Omental fat pad (tissue), 4 donors: ENCODE measurements at places on chromosomes 6 and 20.

DNA sequence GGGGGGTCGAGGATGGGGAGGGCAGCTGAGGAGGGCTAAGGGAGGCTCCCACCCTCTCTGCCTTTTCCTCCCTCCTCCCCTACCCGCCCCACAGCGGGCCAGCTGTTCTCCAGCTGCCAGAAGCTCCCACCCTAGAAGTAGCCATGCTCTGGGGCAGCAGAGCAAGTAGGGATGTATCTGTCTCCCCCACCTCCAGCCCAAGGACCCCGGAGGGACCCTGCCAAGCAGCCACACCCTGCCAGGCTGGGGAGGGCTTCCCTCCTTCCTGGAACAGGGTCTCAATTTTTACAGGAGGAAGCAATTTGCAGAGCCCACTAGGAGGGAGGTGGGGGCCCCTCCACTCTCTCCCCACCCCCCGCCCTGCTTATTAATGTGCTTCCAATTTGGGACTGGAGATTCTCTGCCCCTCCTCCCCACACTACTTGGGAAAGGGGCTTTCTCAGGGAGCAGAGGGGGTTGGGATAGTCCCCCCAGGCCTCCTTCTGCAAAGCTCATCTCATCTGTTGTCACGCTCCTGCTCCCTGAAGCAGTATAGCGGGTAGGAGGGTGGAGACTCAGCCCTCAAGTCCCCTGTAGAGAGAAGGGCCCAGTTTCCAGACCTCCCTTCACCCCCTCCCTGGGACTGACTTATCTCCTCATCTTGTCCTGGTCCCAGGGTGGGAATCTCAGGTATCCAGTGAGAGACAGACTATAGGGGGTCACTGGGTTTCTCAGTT, 4.5 kb downstream of the TEAD3 start:
- no peak for DNase-seq

- no peak for DNase-seq
Measured at GRCh38 chr6:40620574-40621240, 33.5 kb upstream of the LRFN2 start.

GRCh38 chr20:61254881-61255626, 3.0 kb downstream of the CDH4 start:
- DNase-seq, result no peak

DNA sequence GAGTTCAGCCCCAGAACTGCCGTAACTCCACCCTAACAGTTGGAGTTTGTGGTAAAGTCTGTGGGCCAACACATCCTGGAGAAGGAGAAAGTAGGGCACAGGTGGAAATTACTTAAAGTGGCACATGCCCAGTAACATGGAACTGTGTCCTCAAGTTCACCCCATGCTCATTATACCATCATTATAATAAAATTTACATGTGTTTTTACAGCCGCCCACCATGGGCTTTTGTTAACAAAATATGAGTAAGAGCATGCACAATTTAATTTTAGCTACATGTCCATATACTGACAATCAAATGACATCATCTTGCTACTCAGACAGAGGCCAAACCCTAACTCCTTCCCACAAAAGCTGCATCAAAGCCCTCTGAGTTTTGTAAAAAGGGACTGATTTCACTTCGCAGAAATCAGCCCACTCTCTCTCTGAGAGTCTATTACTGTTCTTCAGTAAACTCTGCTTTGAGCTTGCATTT, 17.3 kb upstream of the ELOVL4 start:
- no peak for DNase-seq

DNA sequence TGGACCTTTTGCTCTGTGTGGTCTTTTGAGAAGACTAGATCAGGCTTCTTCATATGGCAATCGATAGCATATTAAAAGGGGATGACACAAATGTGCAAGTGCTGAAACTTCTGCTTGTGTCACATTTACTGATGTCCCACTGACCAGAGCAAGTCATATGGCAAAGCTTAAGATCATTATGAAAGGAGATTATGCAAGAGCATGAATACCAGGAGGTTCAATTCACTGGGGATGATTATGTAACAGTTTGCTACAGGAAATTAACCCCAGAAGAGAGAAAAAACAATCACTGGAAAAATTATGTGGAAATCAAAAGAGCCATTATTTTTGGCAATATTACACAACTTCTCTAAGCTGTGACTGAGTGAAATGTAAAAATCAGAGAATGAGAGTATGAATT, 13.7 kb upstream of the PRDM13 start:
- DNase-seq, result no peak

- DNase-seq, result no peak
Measured at GRCh38 chr6:22471746-22472145, 97.6 kb upstream of the HDGFL1 start.

GRCh38 chr20:36676701-36677421, 30.9 kb upstream of the SLA2 start:
- DNase-seq, result no peak

DNA sequence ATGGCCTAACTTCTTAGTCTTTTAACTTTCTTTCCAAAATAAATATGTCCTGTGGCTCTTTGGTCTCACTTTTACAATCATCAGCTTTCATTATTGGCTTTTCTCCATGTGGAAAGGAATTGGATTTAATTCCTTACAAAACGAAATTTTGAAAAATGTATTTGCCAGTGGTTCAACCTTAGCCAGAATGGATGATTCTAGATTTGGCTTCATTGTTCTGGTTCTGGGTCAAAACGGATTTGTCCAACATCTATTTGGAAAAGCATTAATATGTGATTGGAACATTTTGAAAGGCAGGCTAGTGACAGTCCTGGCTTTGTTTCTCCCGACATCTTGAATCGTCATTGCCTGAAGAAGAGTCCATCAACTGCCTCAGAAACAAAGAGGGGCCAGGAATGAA, 59.2 kb downstream of the TENT5A start:
- no peak for DNase-seq

DNA sequence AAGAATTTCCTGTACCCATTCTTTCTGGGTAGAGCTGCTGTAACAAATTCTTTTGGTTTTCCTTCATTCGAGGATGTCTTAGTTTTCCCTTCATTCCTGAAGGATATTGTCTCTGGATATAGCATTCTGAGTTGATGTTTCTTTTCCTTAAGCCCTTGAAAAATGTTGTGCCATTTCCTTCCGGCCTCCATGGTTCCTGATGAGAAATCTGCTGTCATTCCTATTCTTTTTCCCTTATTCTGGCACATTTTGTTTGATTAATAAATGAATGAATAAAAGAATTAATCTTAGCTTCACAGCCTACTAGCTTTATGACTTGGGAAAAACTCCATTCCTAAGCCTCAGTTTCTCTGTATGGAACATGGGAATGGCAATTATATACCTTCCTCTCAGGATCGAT, 173.1 kb downstream of the EYA2 start:
- no peak for DNase-seq

GRCh38 chr20:50520222-50520880, 10.2 kb downstream of the PTPN1 start:
- DNase-seq, result no peak

- DNase-seq, result no peak
Measured at GRCh38 chr6:107727096-107727757, 96.9 kb downstream of the SCML4 start.

- no peak for DNase-seq
Measured at GRCh38 chr6:7401075-7401474, 11.5 kb downstream of the RIOK1 start.

- DNase-seq, result no peak
Measured at GRCh38 chr6:137097526-137097925, 52.8 kb upstream of the IL20RA start.

GRCh38 chr6:31888276-31889258, 8.9 kb downstream of the EHMT2 start:
- no peak for DNase-seq

- DNase-seq, result no peak
Measured at GRCh38 chr20:843912-844311, 10.4 kb downstream of the FAM110A start.

- DNase-seq, result no peak
Measured at GRCh38 chr6:41470029-41470330, 76.2 kb upstream of the FOXP4 start.

DNA sequence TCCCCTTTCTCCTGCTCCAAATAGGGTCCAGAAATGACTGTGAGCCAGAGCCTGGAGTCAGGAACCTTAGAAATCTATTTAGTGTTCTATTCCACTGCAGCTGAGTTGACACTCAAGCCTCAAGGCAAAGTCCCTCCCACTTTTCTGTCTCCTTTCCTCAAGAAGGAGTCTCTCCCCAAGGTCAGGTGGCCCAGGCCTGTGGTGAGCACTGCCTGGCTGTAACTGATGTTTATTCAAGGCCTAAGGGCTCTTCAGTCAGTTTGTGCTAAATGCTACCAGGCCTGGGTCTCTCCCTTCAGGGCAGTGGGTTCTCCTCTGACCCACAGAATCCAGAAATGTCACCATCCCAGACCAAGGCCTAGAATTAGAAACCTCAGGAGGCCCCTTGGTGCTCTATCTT, 1042.9 kb upstream of the EPHA7 start:
- DNase-seq, result no peak

GRCh38 chr20:29301624-29302259, 1955.7 kb upstream of the DEFB115 start:
- no peak for DNase-seq

GRCh38 chr6:89433252-89434149, 549 bp downstream of the ANKRD6 start:
- no peak for DNase-seq

DNA sequence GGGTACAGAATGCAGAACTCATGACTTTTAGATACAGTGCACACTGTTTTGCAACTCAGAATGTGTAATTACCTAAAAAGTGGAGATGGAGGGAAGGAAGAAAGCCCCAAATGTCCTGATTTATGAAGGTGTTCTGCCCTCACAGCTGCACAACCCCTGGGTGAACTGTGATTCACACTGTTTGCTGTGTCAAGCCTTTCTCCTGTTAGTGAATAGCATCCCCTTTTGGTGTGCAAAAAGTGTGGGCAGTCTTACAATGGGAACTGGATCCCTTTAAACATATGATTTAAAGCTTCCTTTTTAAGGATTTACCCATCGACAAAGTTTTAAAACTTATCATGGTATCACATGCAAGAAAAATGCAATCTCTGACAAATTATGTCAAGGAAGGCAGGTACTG, 633.4 kb upstream of the EPHA7 start:
- DNase-seq, result no peak

DNA sequence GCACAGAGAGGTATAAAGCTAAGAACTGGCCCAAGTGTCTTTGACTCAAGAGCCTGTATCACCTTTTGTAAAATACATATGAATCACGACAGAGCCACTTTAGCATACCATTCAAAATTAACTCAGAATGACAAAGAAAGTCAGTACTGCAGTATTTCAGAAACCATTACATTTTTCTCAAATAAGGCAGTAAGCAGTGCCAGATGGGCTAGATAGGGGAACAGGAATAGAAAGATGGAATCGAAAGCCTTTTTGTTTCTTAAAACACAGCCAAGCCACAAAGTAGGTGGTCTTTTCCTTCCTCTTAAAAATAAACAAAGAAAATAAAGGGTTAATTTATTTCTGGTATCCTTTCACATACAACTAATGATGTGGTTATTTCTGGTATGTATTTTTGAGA, 10.3 kb downstream of the CLDN20 start:
- DNase-seq, result no peak

- no peak for DNase-seq
Measured at GRCh38 chr6:28257042-28257441, 2.1 kb upstream of the NKAPL start.

DNA sequence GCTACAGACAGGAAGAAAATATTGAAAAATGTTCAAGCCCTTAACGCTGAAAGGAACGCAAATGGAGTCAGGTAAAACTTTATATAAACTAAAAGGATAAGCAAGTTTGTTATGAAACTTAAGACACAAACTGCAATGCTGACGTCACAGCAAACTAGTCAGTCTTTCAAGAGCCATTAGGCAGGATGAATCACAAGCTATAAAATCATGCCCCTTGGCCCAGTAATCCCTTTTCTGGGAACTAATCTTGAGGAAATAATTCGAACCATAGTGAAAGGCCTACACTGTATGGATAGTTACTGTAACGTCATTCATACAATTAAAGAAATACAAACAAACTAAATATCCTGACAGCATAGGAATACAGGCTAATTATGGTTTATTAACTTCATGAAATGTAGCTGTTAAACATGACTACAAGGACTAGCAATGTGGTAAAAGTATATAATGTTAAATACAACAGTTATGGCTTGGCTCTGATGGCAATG, 42.7 kb upstream of the HINT3 start:
- no peak for DNase-seq

DNA sequence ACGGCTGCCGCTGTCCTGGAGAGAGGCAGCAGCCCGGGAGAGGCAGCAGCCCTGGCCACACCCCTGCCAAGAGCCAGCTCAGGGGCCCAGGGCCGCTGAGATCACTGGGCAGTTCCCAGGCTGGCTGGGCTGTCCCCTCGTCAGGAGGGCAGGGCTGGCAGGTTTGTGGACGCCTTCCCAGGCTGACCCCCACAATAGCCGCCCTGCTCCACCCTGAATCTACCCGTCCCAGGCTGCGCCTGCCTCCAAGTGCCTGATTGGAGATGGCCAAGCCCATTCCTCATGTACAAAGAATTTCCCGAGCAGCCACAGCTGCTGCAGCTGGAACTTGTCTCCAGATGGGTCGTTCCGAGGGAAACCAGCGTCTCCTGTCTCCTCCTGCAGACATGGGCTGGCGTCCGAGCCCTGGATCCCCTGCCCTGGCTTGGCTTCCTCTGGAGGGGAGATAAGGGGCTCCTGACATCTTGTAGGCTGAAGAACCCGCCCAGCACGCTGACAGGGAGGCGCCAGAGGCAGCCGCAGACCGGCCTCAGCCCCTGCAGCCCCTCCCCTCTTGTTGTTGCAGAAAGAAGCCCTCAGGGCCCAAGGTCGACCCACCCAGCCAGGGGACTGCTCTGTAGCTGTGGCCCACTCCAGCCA, 9.4 kb upstream of the GATA5 start:
- no peak for DNase-seq

GRCh38 chr6:108966855-108967755, 118.9 kb downstream of the ARMC2 start:
- DNase-seq, result no peak

DNA sequence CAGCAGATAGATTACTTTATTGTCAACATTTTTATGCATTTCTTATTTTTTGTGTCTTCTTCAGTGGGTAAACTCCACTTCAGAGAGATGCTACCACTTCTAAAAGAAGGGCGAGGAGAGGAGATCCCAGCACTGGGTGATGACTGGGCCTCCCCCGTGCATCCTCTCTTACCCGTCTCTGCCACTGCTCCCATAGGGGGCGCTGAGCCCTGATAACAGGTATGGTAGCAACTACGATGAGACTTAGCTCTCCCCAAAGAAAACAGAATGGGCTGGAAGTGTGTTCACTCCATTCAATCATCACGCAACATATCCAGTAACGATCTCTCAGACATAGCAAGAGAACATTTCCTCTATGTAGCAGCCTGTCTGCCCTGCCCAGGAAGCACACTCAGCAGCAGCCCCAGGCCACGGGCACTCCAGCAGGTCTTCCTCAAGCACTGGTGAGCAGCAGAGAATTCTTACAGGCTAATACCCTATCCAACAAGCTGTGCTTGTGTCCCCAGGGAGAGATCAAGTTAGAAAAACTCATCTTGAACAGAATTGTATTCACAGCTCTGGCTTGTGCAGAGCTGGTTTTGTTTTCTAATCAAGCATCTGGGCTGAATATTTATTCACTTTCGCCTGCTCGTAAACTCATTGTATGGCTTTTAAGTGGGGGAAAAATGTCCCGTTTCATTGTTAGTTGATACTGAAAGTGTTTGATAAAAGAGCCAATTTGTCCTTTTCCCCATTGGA, 533.1 kb upstream of the CDH4 start:
- no peak for DNase-seq

GRCh38 chr6:25026723-25027122, 91.0 kb upstream of the RIPOR2 start:
- DNase-seq, result no peak

GRCh38 chr20:47785311-47785853, at the start of gene SULF2:
Gene SULF2, minus strand, starts transcription at chr20:47785481. Its CDS starts 28,118 bp downstream, at chr20:47757363.
- DNase-seq, result no peak

- DNase-seq, result no peak
Measured at GRCh38 chr6:145749632-145750031, 14.3 kb upstream of the EPM2A start.
